ENCODE measurements at places on chromosomes 12 and 14.

GRCh38 chr14:105021656-105022275 lies 883 bp upstream of the CDCA4 start:
- no peak for DNase-seq

- DNase-seq, result no peak
Observed at GRCh38 chr12:47707355-47707754, 1.5 kb upstream of the RPAP3 start.

DNA sequence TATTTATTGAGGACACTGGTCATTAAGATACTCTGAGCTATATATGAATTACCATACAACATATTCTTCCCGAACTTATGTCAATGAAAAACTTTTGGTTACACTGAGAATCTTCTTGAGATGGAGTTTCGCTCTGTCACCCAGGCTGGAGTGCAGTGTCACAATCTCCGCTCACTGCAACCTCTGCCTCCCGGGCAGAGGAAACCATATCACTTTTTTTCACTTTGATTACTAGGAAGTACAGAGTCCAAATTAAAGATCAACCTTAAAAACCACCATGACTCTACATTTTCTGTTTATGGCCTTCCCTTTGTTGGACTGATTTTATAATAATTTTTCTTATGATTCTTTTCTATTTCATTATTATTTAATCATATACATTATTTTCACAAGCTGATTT lies 336.5 kb downstream of the FSCB start:
- no peak for DNase-seq

DNA sequence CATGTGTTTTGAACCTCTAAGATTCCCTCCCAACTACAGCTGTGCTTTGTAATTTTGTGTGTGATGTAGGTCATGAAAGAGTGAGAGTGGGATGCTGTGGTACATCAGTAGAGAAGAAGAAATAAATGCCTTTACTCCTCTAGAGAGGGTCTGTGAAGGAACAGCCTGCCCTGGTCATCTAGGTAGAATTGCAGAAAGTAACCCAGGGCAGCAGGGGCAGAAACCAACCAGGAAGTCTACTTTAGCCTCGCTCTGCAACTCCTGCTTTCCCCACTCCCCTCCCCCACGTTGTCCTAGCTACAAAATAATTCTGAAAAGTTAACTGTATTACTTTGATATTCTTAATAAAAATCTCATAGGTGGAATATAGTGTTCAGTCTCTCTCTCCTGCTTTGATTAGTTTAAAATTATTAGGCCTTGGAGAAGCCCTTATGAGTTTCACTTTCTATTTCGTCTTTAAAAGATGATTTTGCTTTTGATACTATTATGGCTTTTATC lies 7.5 kb downstream of the TBK1 start:
- no peak for DNase-seq

- no peak for DNase-seq
Observed at GRCh38 chr12:108542320-108542719, 18.7 kb downstream of the SART3 start.

GRCh38 chr14:26996246-26996645 lies 398.4 kb upstream of the NOVA1 start:
- DNase-seq, result no peak

DNA sequence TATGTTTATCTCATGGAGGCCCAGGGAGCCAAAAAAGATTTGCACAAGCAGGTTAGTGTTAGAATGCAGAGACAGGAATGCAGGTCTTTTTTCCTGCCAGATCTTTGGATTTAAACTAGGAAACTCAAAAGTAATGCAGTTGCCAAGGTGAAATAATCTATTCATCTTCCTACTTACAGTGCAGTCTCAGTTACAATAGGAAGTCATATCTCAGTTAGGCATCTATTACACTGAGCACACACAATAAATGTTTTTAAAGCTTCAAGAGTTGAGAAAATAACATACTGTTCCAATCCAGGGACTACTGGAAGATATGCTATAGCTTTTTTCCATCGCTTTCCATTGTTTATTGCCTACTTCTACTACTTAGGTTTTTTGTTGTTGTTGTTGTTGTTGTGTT lies 279.3 kb upstream of the E2F7 start:
- DNase-seq, result no peak

DNA sequence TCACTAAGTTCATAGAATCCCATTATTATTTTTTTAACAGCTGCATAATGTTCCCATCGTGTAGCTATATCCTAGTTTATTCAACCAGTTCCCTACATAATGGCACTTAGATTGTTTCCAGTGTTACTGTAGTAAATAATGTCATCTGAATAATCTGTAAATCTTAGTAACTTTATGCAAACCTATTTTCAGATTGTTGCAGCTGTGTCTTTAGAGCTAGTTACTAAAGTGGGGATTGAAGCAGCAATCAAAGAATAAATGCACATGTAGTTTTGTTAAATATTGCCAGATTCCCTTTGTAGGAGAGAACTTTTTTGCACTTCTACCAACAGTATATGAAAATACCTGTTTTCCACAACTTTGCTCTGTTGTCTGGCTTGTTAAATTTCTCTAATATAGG lies 13.1 kb downstream of the ARID2 start:
- no peak for DNase-seq

DNA sequence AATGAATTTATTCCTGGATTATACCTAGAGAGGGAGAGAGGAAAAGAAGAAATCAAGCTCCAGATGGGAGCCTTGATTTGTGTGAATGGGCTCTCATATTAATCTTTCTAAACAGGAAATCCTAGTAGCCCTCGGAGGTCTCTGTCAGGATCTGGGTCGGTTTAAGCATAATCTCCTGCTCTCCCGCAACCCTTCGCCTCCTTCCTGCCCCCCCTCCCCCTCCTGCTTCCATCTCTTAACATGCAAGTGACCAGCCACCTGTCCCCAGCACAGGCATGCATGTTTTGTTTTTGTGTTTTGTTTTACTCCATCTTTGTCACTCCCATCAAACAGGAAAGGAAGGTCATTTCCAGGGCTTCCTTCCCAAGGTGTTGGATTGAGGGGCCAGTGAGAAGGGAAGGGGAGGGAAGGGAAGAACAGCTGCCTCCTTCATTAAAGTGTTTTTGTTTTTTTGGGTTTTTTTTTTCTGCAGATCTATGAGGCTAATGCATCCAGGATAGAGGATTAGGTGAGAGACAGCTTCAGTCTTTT lies 4.8 kb upstream of the KCNA5 start:
- DNase-seq, result no peak

- DNase-seq, result no peak
Observed at GRCh38 chr12:91948504-91948903, 197.1 kb downstream of the BTG1 start.

- no peak for DNase-seq
Observed at GRCh38 chr14:31323419-31323818, 96.9 kb downstream of the HEATR5A start.

DNA sequence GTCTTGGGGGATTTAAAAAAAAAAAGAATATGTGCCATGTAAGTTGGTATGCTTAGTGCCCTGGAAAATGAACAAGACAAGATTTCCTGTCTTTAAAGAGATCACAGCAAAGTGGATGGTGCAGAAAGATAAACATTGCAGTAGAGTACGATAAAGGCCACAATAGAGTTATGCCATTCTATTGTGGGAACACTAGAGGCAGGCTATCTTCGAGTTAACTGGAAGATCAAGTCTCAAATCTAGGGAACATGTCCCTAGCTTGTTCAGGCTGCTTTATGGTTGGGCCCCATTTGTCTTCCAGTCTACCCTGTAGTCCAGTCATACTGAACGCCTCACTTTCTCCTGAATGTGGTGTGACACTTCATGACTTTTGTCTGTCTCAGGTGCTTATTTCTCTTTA lies 18.7 kb upstream of the CCT2 start:
- DNase-seq, result no peak

DNA sequence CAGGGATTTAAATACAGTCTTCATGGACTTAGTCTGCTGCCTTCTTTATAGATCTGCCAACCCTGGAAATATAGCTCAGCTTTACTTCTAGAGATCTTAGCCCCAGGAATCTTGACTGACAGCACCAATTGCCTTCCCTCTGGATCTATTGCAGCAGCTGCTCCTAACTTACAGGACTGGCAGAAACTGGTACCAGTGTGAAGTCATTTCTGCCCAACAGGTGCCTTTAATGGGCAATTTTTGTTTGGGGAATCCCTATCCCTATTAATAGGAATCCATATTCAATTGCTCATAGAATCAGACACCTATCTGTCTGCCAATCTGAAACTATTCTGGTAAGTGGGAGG lies 27.2 kb downstream of the SPX start:
- no peak for DNase-seq

GRCh38 chr14:104875811-104876210 lies 10.7 kb downstream of the CEP170B start:
- no peak for DNase-seq

DNA sequence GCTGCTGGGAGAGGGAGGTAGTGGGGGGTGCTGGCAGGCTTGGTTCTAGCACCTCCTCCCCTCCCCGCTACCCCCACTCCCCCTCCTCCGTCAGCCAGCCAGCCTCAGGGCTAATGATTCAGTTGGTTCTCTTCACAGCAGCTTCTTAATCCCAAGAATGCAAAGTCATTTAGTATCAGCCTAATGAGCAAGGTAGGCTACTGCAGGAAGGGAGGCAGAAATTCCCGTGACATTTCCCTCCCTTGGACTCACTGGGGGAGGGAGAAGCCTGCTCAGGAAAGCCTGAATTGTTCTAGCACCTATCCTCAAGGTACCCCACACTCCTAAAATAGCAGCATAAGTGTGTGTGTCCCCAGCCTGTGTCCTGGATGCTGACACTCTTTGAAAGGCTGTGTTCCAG lies 29.8 kb downstream of the ITPK1 start:
- DNase-seq, result no peak

DNA sequence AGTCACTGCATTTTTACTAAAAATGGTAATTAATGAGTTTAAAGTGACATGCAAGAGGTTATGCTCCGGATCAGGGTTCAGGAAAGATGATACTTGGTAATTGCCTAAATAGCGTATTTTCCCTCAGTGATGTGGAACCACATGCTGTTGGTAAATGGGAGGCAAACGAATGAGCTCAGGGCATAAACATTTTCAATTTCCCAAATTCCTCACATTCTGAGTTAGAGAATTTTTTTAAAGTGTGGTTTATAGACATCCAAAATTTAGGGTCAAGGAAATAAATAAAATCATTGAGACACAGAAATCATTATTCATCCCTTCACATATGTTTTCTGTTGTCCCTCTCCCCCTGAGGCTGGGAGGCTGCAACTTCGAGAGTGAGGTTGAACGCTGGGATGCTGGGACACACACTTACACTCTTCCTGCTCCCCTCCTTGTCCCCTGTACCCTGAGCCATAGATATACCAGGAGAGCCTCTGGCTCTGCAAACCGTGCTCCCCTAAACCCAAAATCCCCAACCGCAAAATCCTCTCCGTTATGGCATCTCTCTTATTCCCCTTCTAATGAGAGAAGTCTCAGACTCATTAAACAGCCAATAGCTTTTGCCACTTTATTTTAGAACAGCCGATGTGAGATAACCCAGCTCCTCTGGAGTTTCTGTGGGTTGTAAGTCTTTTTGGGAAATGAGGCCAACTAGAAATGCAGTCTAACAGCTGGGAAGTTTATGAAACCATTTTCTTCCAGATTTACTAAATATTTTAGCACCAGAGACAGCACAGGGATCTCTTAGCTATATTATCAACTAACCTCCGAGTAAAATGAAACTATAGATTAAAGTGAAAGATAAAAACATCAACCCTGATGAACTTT lies 21.4 kb upstream of the ADGRD1 start:
- DNase-seq, result no peak

GRCh38 chr14:90755661-90756304 lies 60.4 kb downstream of the TTC7B start:
- no peak for DNase-seq

GRCh38 chr14:73726025-73726961 lies 12.1 kb upstream of the PNMA1 start:
- no peak for DNase-seq

DNA sequence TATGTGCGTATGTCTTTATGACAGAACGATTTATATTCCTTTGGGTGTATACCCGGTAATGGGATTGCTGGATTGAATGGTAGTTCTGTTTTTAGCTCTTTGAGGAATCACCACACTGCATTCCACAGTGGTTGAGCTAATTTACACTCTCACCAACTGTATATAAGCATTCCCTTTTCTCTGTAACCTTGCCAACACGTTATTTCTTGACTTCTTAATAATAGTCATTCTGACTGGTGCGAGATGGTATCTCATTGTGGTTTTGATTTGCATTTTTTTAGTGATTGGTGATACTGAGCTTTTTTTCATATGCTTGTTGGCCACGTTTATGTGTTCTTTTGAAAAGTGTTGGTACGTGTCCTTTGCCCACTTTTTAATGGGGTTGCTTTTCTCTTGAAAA lies 49.7 kb downstream of the FRS2 start:
- DNase-seq, result no peak

DNA sequence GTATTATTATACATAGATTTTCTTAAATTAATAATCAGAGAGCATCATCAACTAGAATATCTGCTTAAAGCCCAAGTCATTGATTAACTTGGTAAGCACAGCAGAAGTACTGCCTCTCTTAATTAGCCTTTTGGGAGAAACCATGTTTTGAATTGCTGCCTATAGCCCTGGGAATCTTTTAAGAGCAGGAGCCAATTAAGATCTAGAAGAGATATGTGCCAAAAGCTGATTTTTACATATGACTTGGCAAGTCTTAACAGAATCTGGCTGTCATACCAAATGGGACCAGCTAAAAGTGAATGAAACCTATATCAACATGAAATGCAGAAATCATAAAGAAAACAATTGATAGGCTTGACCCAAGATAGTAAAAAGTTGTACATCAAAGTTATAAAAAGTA lies 23.2 kb upstream of the WNK1 start:
- no peak for DNase-seq

- no peak for DNase-seq
Observed at GRCh38 chr14:78363008-78363407, 192.8 kb downstream of the NRXN3 start.

- no peak for DNase-seq
Observed at GRCh38 chr12:62256408-62257096, 3.7 kb upstream of the USP15 start.
